Gastrocnemius medialis (tissue), 4 donors: ENCODE measurements at places on chromosomes 12 and 14.

- no peak for DNase-seq
Observed at GRCh38 chr12:132384916-132385774, 55.8 kb upstream of the GALNT9 start.

GRCh38 chr14:58668848-58669480 is 31.2 kb downstream of the DACT1 start:
- DNase-seq: no peak

GRCh38 chr14:70776197-70776596 is 33.1 kb downstream of the MAP3K9 start:
- DNase-seq: no peak

GRCh38 chr14:78967111-78967809 is 797.1 kb downstream of the NRXN3 start:
- DNase-seq: no peak

- no peak for DNase-seq
Observed at GRCh38 chr14:106848330-106849121, 1322.1 kb downstream of the TMEM121 start.
